Epithelial cell of umbilical artery (primary cell): ENCODE measurements at places on chromosomes 7 and 10. TPM values are rescaled to one million over a fixed set of nuclear protein-coding genes. Genes with fewer than 3 reads are reported as not detected.

LMTK2 gene
- 9.0 and 9.4 TPM in 2 replicates for total RNA-seq

DYDC1 gene
- total RNA-seq, result not detected in 2 replicates

SFTPA2 gene
- total RNA-seq, result not detected in 2 replicates

CLRN3 gene
- total RNA-seq, result not detected in 2 replicates

CADPS2 gene
- total RNA-seq, result 41.9 and 47.7 TPM in 2 replicates

PTEN gene
- 83.5 and 84.5 TPM in 2 replicates for total RNA-seq

DGKB gene
- not detected in 2 replicates for total RNA-seq

ZNF853 gene
- total RNA-seq, result 0.15 and 0.97 TPM in 2 replicates
